ENCODE measurements at places on chromosomes 3 and 15.
A peak's percentile ranks its signal among the peaks of the same experiment; 100 is the strongest.

- DNase-seq, result no peak
These were observed 55.7 kb downstream of the RUBCN start for GRCh38 chr3:197680955-197681521.

DNA sequence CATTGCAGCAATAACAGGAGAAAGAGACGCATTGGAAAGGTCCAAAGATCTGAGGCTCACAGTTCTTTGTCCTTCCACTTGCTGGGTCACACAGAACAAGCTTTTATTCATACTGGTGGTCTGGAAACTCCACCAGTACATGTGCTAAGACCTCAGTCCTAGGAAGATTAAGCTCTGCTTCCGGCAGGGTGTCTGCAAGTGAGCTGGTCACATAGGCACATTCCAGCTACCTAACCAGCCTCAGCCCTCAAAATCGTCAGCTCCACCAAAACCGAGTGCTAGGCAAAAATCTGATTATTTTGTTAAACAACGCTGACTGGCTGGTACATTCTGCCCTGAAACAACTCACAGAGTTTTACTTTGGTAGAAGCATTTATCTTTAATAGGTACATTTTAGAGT is 2.2 kb downstream of the ZBED2 start:
- no peak for DNase-seq

- no peak for DNase-seq
These were observed 29.0 kb downstream of the MFN1 start for GRCh38 chr3:179376474-179376873.

DNA sequence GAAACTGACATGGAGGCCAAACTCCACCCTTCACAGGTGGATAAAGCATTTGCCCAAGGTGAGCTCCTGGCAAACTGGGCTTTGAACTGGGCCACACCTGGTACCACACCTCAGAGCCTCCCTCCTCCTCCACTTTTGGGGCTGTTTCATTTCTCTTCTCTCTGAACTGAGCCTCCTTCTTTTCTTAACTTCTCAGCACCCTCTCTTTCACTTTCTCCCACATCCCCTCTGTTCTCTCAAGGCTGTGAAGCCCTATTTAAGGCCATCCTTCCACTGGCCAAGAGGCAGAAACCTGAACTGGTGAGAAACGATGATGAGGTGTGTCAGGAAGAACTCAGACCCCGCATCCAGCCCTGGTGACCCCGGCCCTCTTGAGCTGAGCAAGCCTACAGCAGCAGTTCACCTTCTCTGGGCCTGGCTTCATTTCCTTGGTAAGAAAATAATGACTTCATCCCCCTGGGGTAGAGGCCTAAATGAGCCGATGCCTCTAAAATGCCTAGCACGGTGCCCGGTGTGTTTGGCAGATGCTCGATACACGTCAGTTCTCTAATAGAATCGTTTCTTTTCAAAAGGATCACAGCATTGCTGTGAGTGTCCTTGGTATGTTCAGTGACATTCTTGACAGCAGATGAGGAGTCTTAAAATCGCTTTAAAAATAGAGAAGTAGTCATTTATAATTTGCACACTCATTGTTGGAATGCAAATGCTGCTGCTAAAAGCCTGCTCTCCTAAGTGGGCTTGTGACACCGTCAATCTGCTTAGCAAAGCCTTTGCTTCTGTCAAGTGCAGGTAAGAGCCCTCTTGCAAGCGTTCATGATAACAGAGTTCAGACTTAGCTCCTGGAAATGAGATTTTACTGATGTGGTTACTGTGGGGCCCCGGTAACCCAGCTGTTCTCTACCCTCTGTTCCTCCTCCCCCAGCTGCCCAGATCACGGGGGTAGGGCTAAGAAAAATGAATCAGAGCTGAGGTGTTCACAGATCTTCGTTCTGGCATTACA is 97.7 kb upstream of the ATP2B2 start:
- DNase-seq, result peak; percentile 29

DNA sequence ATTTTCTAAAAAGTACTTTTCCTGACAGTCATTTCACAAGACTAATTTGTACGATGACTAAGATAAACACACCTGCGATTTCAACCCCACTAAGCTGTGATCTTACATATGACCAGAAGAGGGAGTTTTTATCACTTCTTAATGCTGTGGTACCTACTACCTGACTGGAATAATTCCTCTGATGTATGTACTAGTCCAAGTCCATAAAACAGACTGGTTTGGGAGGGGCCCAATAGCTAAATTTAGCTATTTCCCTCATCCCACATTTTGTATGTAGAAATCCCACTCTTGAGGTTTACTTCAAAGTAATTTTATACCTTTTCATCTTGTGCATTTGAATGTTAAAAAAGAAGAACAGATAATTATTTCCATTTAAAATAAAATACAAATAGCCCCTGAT is 49.7 kb upstream of the SCAANT1 start:
- peak; percentile 37 for DNase-seq

GRCh38 chr3:42991341-42992315 is 12.5 kb downstream of the GASK1A start:
- no peak for DNase-seq

- no peak for DNase-seq
These were observed 1.4 kb upstream of the IGDCC4 start for GRCh38 chr15:65423976-65424679.

- DNase-seq, result no peak
These were observed 164.1 kb upstream of the STRIT1 start for GRCh38 chr3:155457591-155457990.

GRCh38 chr3:58766587-58767282 is 100.2 kb upstream of the FAM3D start:
- DNase-seq, result no peak
